ENCODE measurements at places on chromosomes 5 and 9. TPM values are rescaled to one million over a fixed set of nuclear protein-coding genes. Genes with fewer than 3 reads are reported as not detected.

The QRFP gene
- total RNA-seq, result not detected

The SOX30 gene
- total RNA-seq, result 0.13 TPM

The SEMA4D gene
- 35.8 TPM for total RNA-seq

The MSX2 gene
- total RNA-seq, result 0.49 TPM

The SV2C gene
- 4.9 TPM for total RNA-seq

The ZNF354C gene
- total RNA-seq, result 13.8 TPM

The PCDHA1 gene
- total RNA-seq, result not detected

The LOX gene
- total RNA-seq, result 25.3 TPM

The CKMT2 gene
- total RNA-seq, result 5.9 TPM

Measured in sciatic nerve (tissue), 2 donors.